ENCODE measurements at places on chromosomes 6 and 20.
A peak's percentile ranks its signal among the peaks of the same experiment; 100 is the strongest.

DNA sequence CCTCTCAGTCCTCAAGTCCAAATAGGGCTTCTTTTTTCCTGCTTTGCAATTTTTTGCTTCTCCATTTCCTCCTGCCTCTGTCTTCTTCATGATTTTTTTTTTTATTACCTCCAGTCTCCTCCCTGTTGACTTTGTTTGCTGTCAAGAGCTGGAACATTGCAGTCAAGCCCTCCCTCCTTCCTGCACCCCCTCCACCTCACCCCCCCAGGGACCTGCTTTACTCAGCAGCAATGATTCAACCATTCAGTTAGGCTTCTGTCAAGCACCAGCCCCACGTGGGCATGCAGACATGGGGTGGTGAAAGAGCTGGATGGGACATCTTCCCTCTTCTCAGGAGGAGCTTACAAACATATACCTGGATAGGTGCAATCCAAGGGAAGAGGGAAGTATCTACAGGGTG lies 142.4 kb downstream of the LRFN2 start:
- no peak for DNase-seq

GRCh38 chr6:3287308-3287707 lies 28.6 kb downstream of the PSMG4 start:
- DNase-seq: no peak

- no peak for DNase-seq
Measured at GRCh38 chr6:43734294-43734665, 35.7 kb upstream of the VEGFA start.

- peak; percentile 76 for DNase-seq
Measured at GRCh38 chr6:33904050-33904746, 100.4 kb upstream of the MLN start.

DNA sequence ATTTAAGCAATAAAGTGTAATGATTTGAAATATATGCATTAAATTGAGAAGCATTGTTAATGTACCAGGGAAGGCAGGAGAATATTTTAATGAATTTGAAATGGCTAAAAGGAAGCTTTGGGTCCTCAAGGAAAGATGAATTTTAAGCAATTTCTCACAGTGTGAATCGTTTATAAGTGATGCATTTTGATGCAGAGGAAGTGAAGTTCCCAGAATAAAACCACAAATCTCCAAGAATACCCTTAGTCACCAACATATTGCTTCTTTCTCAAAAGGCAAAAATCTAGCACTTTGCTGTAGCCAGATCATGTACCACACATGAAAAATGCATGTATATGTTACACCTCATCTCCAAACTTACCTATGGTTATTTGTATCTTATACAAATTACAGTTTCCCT lies 11.7 kb downstream of the TPD52L1 start:
- DNase-seq: no peak

GRCh38 chr6:169098116-169098515 lies 155.5 kb downstream of the THBS2 start:
- no peak for DNase-seq

DNA sequence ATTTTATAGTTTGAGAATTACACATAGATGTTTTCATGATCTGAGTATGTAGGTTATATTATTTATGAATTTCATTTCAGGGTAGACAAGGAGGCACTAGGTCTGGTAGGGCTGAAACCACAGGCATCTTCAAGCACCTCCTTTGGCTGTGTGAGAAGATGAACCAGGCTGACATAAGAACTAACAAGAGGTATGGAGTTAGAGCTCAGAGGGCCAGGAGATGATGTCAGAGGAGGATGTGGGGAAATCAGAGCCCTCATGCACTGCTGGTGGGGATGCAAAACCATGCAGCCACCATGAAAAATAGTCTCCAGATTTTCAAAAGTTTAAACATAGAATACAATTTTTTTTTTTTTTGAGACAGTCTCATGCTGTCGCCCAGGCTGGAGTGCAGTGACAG lies 13.6 kb upstream of the RIPOR3 start:
- DNase-seq: no peak

DNA sequence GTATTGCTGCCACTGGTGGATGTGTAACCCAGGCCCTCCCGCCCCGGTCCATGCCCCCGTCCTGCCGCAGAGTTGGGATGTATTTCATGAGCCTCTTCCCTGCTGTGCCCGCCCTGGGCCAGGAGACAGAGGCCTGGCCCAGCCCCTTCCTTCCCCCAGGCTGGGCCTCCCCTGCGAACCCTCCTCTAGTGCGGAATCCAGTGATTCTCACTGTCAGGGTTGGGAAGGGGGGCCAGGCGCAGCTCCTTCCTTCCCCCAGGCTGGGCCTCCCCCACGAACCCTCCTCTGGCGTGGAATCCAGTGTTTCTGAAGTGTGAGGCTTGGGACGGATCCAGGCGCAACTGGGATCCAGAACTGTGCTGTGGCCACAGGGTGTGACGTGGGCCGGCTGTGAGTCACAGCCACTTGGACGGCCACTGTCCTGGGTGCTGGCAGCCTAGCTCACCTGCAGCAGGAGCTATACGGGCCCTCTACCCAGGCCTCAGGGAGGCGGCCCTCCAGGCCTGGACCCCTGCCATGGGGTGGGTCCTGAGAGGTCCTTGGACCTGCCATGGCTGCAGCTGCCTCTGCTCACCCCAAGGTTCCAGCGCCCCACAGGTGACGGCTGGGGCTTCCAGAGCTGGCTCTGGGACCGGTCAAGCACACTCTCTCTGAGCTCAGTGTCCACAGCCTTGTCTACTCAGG lies 28.3 kb downstream of the COL20A1 start:
- no peak for DNase-seq

GRCh38 chr6:45667300-45667699 lies 289.6 kb upstream of the SUPT3H start:
- DNase-seq: no peak

GRCh38 chr20:52242237-52243230 lies 51.0 kb upstream of the ZFP64 start:
- DNase-seq: no peak

DNA sequence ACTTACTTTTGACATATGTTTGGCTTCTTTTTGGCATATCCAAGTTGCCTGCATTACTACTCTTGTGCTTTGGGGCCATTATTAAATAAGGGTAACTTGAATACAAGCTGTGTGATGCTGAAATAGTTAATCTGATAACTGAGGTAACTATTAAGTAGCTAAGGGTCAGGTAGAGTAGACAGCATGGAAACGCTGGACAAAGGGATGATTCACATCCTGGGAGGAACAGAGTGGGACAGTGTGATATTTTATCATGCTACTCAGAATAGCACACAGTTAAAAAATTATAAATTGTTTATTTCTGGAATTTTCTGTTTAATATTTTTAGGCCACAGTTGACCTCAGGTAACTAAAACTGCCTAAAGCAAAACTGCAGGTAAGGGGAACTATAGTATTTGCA lies 483.9 kb downstream of the RFPL4B start:
- no peak for DNase-seq

DNA sequence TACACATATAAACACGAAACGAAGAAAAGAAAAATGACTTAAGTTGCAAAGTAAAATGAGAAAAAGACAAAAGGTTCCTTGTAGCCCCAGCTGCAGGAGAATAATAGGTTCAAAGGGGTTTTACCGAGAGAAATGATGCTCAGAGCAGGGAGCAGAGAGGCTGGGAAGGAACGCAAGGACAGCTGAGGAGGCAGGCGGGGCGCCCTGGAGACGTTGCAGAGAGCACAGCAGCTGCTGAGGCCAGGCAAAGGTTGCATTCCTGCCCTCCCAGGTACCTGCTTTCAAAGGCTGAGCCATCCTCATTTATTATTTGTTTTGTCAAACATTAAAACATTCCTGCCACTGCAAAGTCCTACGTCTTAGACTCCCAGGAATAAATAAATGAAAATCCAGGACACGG lies 16.2 kb upstream of the VAPB start:
- no peak for DNase-seq

- no peak for DNase-seq
Measured at GRCh38 chr6:34601706-34602105, 45.6 kb upstream of the SPDEF start.
